Spleen (tissue), 13 donors: ENCODE measurements at places on chromosomes 2 and 18.

- no peak for DNase-seq
These were observed 10.8 kb downstream of the NCOA1 start for GRCh38 chr2:24501813-24502212.

DNA sequence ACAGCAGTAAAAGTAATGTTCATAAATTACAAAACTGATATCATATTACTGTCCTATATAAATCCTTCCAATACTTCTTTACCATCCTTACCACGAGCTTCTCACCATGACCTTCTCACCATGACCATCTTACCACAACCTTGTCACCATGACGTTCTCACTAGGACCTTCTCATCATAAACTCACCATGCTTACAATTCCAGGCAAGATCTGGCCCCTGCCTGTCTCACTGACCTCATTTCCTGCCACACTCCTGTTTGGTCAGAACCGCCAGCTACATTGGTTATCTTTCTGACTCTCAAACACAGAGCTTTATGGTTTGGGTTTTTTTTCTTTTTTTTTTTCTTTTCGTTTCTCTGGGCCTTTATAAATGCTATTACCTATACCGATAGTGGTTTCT lies 827.6 kb downstream of the RNF144A start:
- DNase-seq, result no peak

- DNase-seq, result no peak
These were observed 56.1 kb upstream of the HDAC4 start for GRCh38 chr2:239456940-239457339.

- no peak for DNase-seq
These were observed 485.3 kb downstream of the TGIF1 start for GRCh38 chr18:3935305-3935704.

GRCh38 chr2:78982638-78983330 lies 42.7 kb upstream of the REG3G start:
- no peak for DNase-seq

GRCh38 chr2:217954971-217955740 lies 47.6 kb downstream of the TNS1 start:
- peak; percentile 62 for DNase-seq

DNA sequence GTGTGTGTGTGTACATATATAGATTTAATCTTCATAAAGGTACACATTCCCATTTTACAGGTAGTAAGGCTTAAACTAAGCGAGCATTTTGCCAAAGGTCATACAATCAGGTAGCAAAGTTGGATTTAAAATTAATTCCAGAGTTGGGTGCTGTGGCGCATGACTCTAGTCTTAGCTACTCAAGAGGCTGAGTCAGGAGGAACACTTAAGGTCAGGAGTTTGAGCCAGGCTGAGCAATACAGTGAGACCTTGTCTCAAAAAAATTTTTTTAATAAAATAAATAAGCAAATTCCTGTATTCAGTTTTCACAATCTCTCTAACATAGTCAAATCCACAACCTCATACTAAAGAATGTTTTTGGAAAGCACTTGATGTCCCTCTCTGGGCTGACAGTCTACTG lies 111.5 kb upstream of the LDLRAD4 start:
- no peak for DNase-seq

DNA sequence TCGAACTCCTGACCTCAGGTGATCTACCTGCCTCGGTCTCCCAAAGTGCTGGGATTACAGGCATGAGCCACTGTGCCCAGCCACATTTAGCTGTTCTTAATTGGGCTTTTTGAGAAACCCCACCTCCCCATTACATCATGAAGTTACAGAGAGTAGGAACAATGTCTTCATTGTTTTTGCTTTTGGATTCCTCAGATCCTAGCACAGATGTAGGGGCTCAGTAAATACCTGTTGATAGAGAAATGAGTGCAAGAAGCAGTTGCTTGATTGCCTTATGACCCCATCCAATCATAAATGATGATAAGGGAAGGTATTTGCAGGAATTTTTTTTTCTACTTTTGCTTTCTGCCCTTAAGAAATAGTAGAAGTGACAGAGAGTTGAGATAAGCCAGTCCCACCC lies 25.4 kb downstream of the GREB1L start:
- DNase-seq, result no peak

GRCh38 chr18:78319961-78320360 lies 659.7 kb upstream of the SALL3 start:
- DNase-seq, result no peak

DNA sequence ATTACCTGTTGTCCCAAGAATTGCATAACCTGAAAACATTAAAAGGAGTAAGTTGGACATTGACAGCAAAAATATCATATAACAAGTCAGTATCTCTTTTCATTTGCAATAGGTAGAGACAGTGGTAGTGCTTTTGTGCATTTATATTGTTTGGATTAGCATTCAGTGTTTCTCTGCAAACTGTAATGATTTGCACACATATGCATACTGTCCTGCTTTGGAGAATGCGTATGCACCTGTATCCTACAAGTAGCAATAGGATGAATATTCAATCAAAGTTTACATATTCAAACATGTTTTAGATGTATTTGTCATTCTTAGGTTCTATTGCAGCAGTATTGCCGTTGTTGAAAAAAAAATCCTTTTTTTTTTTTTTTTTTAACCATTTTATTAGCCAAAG lies 201.9 kb downstream of the ZNF407 start:
- DNase-seq, result no peak
